ENCODE measurements at places on chromosomes 1 and 21.

DNA sequence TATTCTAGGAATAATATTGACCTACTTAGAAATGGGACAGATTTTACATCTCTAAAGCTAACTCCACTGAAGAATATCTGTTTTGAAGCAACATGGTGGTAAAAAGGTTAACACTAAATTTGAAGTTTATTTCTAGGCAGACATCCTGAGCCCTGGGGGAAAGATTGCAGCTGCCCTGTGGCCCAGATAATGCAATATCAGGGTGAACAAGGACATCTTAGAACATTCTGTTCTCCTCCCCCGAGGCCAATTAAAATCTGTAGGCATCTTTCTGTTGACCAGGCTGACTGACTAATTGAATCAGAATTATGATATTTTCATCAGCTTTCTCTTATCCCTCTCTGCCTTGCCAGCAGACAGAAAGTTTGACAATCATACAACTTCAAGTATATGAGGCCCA lies 149.8 kb upstream of the DUSP10 start:
- DNase-seq, result no peak

GRCh38 chr1:37676281-37677142 lies 15.8 kb upstream of the CDCA8 start:
- no peak for DNase-seq

- DNase-seq, result no peak
Measured at GRCh38 chr1:215636258-215636965, 69.3 kb downstream of the KCTD3 start.

GRCh38 chr1:29900104-29900679 lies 663.9 kb downstream of the PTPRU start:
- no peak for DNase-seq

GRCh38 chr1:55623311-55623710 lies 408.1 kb upstream of the USP24 start:
- DNase-seq, result no peak

- DNase-seq, result no peak
Measured at GRCh38 chr1:116265931-116266863, 106.8 kb upstream of the ATP1A1 start.

GRCh38 chr1:183106746-183107145 lies 79.3 kb upstream of the LAMC2 start:
- DNase-seq, result no peak

DNA sequence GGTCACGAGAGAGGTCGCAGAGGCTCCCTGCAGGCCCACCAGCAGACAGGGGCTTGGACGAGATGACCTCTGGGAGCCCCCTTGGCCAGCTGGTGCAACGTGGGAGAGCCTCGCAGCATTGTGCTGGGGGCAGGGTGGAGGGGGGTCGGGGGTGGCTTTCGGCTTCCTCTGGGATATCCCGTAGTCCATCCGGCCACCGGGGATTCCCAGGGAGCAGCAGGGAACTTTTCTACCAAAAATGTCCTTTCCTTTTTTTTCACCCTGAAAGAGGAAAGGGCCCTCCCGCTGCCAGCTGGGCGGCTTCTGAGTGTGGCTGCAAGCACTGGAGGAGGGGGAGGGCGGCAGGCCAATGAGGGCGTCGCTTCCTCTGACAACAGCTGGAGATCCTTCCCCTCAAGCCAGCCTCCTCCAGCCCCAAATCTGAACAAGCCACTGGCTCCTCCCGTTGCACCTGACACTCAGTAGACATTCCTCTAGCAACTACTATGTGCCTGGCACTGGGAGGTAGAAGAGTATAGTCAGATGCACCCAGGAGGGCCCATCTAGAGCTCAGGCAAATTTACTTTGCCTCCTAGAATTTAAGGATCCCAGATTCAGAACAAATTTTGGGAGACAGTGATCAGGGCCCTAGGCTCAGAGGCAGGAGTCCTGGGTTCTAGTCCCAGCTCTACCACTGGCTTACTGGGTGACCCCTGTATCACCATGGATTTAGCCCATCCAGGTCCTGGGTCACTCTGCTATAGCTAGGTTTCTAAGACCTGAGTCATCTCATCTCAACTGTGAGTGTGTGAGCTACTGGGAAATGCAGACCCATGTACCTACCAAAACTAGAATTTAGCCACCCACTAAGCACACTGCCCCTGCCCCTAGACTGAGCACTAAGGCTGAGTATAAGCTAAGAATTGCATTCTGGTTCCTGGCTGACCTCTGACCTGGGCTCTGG lies 2.7 kb downstream of the MOB3C start:
- DNase-seq, result peak; percentile 83

- no peak for DNase-seq
Measured at GRCh38 chr1:99849413-99849743, 783 bp upstream of the AGL start.

DNA sequence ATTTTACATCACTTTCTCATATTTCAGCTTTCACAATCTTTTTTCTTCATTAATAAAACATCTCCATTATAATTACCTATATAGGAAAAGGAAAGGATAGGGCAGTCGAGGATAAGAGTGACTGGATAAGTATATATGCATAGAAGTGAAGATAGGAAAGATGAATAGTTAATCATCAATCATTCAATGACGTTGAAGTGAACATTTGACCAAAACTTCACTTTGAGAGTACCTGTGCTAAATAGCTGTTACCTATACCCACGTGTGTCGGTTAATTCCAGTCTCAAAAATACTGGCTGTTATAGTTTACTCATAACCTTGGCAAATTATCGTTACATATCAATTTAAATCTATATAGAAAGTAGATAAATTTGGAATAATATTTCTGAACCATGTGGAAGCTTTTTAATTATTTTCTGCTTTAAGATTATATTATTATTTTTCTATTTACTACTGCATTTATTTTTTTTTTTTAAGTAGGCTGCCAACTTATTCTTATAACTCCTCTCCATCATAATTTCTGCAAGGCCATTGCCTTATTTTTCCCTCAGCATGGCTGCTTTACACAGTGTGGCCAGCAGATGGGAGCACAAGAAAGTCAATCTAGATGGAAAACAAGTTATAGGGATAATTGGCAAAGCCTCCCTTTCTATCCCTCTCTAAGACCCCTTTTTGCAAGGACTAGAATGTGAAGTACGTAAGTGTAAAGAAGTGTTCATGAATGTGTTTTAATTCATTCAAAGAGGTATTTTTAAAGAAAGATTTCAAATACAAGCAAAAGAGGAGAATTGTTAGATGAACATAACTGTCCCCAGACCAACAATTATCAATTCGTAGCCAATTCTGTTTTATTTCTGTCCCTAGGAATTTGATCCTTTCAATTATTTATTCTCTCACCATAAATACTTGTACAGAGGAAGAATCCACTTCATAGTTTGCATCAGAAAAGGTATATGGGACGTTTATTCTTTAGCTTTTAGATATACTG lies 290.4 kb downstream of the KCNT2 start:
- no peak for DNase-seq

- DNase-seq, result no peak
Measured at GRCh38 chr1:7257225-7257624, 472.0 kb downstream of the CAMTA1 start.

- no peak for DNase-seq
Measured at GRCh38 chr1:185668013-185668412, 66.2 kb upstream of the HMCN1 start.

DNA sequence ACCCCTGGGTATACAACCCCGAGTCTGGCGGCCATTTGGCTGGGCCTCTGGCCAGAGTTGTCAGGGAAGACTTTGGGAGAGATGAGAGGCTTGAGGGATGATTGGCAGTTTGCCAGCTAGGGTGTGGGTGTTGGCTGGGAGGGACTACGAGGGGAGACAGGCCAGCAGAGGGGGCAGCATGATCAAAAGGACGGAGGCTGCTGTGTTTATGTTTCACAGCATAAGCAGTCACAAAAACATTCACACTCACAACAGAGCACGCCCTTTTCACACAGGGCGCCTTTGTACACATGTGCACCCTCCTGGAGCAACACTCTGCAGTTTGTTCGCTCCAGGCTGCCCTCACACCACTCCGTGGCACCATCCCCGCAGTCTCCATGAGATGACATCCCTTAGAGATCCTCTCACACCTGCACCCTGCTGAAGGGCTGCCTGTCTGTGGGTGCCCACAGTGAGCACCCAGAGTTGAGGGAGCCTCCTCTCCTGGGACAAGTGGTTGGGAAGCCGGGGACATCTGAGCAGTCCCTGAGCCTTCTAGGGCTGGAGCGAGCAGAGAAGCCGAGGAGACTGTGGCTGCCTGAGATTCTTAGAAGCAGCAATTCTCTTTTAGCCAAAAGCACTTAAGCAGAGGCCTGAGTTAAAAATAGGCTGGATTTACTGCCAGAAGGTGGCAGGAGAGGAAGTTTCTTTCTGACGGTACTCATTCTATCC lies 15.4 kb downstream of the EFNA3 start:
- DNase-seq, result peak; percentile 54

GRCh38 chr1:90925928-90926869 lies 95.6 kb downstream of the ZNF644 start:
- DNase-seq, result no peak

DNA sequence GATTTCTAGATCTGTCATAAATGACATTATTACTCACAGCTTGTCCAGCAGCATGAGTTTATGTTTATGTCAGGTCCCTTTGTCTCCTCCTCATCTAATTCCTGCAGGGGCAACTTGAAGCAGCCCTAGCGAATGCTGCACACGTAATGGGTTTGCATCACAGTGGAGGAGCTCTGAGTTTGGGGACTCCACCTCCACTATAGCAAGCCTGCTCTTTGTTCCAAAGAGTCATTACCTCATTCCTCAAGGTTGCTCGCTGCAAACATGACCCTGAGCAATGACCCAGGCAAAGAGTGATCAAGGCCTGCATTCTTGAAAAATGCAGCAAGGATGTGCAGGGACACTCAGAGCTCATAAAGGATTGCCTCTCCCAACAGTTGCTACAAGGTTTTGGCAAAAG lies 261.9 kb downstream of the HHIPL2 start:
- DNase-seq, result no peak

- DNase-seq, result no peak
Measured at GRCh38 chr1:45407629-45408287, 67.5 kb upstream of the MUTYH start.

DNA sequence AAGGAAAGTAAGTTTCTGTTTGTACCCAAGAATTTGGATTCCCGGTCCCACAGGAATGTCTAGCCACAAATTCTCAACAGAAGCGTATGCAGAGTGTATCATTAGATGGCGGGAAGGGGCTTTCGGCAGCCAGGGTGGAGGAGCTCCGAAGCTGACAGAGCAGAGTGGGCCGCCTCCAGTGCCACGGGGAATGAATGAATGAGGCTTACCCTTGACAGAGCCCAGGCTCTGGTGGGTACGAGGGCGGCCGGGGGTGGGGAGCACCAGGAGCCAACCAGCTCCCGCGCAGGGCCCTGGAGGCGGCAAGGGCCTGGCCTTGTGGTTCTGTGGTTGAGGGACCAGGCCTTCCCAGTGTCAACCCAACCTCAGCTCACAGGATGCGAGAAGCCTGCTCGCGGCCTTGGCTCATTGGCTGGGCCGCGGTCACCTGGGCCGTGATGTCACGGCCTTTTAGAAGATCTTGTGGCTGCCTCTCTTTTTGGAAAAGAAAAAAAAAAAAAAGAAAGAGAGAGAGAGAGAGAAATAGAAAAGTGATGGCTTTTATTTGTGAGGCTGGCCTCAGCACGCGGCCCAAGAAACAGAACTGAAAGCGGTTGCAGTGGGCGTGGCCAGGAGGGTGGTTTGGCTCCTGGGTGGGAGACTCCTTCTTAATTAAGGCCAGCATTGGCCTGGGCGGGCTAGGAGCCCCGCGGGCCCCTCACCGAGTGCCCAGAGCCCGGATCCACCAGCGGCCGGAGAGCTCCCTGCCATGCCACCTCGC lies 34.9 kb upstream of the RUNX3 start:
- no peak for DNase-seq

DNA sequence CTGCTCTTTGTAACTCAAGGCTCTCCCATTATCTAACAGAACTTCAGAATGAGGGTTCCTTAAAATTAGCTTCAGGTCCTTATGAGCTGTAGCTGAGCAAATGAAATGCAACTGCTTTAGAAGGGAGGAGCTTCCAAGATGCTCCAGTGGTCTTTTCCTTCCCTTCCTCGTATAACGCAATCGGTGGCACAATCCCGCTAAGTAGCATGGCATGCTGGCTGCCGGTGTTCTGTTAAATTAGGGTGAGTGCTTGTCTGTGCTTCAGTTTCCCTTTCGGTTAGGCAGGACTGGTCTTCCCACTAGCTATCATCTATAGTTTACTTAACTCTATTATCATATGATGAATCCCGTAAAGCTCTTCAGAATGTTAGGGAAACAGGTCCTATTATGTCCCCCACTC lies 917 bp downstream of the KIAA0040 start:
- no peak for DNase-seq

DNA sequence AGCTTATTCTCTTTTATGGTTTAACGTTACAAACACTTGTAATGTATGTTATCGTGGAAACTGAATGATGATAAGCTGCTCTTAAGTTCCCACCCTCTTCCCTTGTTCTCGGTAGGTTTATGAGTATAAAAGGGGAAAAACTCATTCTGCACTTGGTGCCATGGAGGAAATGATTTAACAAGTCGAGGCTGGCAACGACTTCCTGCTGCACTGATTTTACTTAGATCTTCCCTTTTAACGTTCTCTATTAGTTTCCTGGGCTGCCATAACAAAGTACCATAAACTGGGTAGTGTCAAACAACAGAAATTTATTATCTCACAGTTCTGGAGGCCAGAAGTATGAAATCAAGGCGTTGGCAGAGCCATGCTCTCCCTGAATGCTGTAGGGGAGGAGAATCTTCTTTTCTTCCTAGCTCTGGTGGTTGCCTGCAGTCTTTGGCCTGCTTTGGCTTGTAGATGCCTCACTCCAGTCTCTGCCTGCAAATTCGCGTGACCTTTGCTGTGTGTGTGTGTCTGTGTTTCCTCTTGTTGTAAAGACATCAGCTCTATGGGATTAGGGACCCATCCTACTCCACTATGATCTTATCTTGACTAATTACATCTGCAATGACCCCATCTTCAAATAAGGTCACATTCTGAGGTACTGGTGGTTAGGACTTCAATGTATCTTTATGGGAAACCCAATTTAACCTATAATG lies 26.3 kb downstream of the HUNK start:
- no peak for DNase-seq

- DNase-seq, result no peak
Measured at GRCh38 chr1:205769641-205770365, 5.5 kb downstream of the RAB29 start.

GRCh38 chr21:39020751-39021477 lies 162.3 kb downstream of the PSMG1 start:
- no peak for DNase-seq

DNA sequence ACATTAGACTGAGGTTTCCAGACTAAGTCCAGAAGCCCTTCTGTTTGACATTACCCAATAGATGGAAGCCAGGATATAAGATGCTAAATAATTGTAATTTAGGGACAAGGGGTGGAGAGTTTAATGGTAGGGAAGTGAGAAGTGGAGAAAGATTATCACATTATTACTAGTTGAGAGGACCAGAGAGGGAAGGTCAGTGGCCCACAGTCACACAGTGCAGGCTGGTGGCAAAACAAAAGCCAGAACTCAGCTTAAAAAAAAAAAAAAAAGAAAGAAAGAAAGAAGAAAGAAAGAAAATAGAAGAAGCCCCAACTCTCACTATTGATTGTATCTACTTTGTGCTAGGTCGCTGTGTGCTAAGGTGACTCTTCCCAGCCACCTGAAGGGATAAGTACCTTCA lies 41.6 kb upstream of the WNT4 start:
- DNase-seq, result no peak

- DNase-seq, result no peak
Measured at GRCh38 chr1:200524092-200524491, 96.5 kb downstream of the KIF14 start.

GRCh38 chr1:70675737-70676156 lies 264.7 kb downstream of the CTH start:
- DNase-seq, result no peak
